ENCODE measurements at places on chromosomes 16 and 17.
A peak's percentile ranks its signal among the peaks of the same experiment; 100 is the strongest.

GRCh38 chr17:50689956-50690886 lies 17.5 kb downstream of the ANKRD40 start:
- DNase-seq = no peak

- DNase-seq = no peak
Observed at GRCh38 chr17:15078570-15078969, 186.6 kb downstream of the PMP22 start.

- peak; percentile 63 for DNase-seq
Observed at GRCh38 chr16:77213542-77214106, 14.4 kb downstream of the SYCE1L start.

- DNase-seq = no peak
Observed at GRCh38 chr16:54375071-54375470, 88.5 kb upstream of the IRX3 start.

GRCh38 chr16:89588413-89589109 lies 13.0 kb downstream of the CPNE7 start:
- no peak for DNase-seq

DNA sequence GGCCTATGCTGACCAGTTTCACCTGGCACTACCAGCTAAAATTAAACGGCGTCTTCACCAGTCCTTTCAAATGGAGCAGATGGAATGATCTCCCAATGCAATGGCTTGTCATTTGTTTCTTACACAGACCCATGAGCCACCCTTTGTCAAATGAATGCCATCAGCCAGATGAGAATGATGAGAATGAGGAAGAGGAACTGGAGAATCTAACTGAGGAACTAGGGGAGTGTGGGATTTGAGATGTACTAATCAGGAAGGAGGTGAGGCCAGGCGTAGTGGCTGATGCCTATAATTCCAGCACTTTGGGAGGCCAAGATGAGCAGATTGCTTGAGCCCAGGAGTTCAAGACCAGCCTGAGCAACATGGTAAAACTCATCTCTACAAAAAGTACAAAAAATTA lies 116.4 kb downstream of the HS3ST3A1 start:
- no peak for DNase-seq

DNA sequence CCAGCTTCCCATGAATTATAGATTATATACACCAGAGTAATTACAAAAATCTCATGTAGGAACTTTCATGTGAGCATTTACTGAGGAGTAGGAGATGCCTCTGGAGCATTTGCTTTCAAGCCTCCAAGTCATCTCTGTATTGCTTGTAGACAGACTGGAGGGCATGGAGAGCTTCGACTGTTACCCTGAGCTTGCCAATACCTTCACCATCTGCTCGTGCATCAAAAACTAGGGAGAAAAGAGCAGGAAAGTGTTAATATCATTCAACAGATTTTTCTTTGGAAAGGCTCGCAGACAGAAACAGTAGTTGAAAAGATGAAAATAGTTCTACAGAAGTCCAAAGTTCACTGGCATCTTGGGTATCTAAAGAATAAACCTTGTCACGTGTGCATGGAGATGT lies 99.0 kb upstream of the AKTIP start:
- DNase-seq = no peak

GRCh38 chr17:66369830-66370229 lies 67.4 kb downstream of the PRKCA start:
- no peak for DNase-seq

DNA sequence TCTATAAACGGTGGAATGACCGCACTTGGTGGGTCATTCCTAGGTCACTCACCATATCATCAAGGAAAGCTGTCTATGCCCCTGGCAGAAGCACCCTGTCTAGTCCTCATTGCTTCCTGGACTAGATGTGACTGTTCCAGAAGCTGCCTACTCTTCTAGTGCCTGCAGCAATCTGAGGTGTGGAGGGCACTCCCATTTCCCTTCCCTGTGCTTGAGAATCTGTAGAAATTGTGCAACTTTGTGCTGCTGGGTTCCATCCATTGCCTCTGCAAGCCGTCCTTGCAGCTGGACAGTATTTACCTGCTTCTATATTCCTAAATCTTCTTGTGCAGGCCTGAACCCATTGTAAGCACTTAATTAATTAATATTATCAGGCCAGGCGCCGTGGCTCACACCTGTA lies 52.1 kb downstream of the CACNG3 start:
- DNase-seq = no peak

DNA sequence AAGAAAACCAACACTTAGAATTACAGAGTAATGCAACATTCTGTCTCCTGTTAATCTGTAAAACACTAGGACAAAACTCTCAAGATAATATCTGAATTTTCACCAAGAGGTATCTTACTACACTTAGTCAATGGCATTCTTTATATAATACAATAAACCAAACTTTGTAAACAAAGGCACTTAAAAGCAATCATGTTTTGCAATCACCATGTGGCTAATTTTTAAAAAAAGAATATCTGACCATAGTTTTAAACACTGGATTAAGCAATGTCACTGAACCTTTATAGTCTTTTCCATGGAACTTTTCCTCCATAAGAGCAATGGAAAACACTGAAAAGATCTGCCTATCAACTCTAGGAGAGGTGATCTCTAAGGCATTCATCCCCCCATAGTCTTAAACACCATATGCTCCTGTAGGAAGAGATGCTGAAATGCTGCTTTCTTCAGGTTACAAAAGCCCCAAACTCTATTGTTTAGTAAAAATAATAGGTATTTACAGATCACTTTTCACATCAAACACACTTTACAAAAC lies 144.2 kb upstream of the CORO6 start:
- no peak for DNase-seq

DNA sequence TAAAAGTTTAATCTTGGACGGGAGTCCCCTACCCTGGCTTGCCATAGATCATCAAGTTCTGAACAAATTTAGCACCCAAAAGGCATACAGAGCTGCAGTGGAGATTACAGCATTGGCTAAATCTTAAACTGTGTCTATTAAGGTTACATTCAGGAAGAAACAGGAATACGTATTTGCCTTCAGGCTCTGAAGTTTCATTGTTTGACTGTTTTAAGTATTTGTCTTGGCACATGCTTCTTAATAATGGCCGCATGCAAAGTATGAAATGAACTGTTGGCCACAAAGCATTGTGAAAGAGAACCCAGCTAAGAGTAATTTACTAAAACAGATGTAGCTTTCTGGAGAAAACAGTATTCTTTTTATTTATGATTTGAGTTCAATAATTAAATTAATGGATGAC lies 63.9 kb upstream of the CNEP1R1 start:
- no peak for DNase-seq

DNA sequence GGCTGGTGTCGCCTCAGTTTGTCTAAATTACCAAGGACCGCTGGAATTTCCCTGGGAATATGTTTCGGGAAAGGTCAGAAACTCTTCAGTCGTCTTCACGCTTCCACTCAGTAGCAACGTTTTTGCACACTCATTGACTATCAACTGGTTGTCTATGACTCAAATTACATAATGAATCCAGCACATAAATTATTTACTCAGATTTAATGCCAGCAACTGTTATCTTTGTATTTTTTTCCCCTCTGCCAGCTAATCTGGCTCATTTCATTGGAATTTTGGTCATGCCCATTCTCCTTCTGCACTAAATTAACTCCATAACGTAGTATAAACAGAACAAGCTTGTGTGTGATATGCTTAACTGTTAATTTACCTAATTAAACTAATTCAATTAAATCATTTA lies 372.7 kb upstream of the ZFHX3 start:
- no peak for DNase-seq

DNA sequence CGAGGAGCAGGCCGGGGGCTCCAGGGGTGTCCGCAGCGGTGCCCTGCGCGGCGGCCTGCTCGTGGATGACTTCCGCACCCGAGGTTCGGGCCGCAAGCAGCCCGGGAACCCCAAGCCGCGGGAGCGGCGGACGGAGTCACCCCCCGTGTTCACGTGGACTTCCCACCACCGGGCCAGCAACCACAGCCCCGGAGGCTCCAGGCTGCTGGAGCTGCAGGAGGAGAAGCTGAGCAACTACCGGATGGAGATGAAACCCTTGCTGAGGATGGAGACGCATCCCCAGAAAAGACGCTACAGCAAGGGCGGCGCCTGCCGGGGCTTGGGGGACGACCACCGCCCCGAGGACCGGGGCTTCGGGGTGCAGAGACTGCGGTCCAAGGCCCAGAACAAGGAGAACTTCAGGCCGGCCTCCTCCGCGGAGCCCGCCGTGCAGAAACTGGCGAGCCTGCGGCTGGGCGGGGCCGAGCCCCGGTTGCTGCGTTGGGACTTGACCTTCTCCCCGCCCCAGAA lies 75.8 kb downstream of the KLHDC4 start:
- no peak for DNase-seq

GRCh38 chr17:49434821-49435670 lies 20.4 kb upstream of the PHB1 start:
- DNase-seq = no peak

DNA sequence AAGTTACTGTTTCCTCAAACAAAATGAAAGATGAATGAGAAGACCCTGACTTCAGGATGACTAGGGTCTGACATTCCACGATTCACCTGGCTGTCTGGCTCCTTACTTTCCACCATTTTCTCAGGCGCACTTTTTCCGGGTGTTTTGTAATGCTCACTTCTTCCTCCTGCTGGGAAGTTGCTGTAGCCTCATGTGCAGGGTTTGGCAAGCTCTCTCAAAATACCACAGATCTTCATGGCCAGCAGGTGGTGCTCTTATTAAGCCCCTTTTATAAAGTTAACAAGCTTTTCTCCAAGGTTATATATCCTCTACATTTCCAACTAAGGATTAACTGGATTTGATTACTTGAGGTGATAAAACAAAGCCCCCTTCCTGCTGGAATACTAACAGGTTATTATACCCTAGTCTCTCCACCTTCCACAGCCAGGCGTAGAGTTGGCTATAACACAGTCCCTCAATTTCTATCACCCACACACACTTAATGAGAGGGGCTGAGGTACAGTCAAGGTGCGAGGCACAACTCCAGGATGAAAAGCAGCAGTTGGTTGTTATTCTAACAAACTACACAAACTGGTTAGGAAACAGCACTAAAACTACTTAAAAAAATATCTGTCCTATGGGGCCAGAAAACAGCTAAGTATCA lies 45.4 kb downstream of the STH start:
- DNase-seq = peak; percentile 75

DNA sequence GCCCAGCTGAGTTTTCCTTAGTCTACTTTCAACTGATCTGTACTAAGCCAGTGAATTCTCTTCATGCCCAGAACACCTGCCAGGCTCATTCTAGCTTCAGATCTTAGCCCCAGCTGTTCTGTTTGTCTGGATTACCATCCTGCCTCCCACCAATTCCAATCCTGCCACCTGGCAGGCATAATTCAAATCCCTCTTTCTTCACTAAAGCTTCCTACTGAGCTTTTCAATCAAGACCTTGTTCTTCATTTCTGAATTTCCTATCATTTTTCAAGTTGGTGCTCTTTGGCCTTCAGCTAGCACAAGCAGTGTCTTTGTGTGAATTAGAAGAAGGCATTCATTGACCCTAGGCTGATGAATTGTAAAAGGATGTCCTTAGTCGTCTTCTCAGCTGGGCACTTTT lies 357.6 kb downstream of the UTP18 start:
- DNase-seq = no peak

GRCh38 chr16:56525236-56525635 lies 5.4 kb upstream of the BBS2 start:
- no peak for DNase-seq

GRCh38 chr17:9512323-9513168 lies 63.1 kb downstream of the STX8 start:
- peak; percentile 48 for DNase-seq

DNA sequence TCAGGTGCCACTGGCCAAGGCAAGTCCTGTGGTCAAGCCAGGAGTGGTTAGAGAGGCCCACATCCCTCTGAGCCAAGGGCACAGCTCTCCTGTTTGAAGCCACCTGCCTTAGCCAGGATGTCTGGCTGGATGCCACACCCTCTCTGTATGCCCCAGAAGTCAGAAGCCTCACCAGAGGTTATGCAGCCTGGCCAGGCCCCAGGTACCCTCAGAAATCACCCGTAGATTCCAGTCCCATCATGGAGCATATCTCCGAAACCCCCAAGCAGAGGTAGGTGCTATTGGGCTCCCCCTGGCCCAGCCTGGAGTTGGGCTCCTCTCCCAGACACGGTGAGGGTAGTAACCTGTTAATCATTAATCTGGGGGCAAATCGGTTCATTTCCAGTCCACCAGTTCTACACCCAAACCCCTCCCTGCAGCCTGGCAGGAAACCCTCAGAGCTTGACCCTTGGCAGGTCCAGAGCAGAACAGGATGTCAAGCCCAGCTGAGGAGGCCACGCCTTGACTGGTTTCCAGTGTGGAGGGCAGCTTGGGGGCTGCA lies 60.6 kb upstream of the TMEM97 start:
- DNase-seq = no peak

- DNase-seq = no peak
Observed at GRCh38 chr17:35793257-35793656, 2.2 kb downstream of the MMP28 start.

DNA sequence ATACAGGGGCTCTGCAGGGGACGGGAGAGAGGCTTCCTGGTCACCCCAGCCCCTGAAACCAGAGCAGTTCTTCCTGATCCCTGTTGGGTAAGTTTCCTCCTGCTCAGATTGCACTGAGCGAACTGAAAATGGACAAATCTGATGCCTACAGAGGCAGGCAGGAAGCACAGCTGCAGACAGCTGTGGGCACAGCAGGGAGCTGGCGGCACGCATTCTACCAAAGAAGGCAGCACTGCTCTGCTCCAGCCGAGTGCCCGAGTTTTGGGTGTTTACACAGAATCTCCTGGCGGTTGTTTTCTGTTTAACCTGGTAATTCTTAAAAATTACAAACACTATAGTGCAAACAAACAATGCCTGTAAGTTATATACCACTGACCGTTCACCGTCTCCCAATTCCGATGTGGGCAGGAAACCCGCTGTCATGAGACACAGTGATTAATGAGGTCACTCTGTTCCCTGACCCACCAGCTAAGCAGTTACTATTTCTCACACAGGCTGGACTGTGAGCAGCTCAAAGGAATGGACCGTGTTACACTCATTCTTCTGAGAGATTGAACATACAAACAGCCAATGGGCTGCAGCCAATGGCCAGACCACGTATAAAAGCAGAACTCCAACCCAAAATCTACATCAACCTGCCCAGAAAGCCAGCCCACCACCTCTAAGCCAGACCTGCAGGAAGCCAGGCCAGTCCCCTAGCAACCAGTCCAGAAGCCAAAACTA lies 25.5 kb downstream of the NSMCE1 start:
- no peak for DNase-seq

- DNase-seq = no peak
Observed at GRCh38 chr17:83178533-83179304, 99.3 kb downstream of the METRNL start.

GRCh38 chr17:40827746-40828453 lies 5.5 kb upstream of the KRT10 start:
- no peak for DNase-seq

- no peak for DNase-seq
Observed at GRCh38 chr16:13041646-13042290, 140.4 kb downstream of the SHISA9 start.

- no peak for DNase-seq
Observed at GRCh38 chr17:77609553-77610517, 348.7 kb upstream of the TNRC6C start.

- DNase-seq = peak; percentile 34
Observed at GRCh38 chr17:7021993-7022778, 664 bp upstream of the BCL6B start.

- no peak for DNase-seq
Observed at GRCh38 chr16:67613808-67614207, 31.1 kb upstream of the CARMIL2 start.

GRCh38 chr16:75065149-75065505 lies 51.5 kb downstream of the LDHD start:
- no peak for DNase-seq
